Lung microvascular endothelial cell (primary cell): ENCODE measurements at places on chromosomes 1 and 21. TPM values are rescaled to one million over a fixed set of nuclear protein-coding genes. Genes with fewer than 3 reads are reported as not detected.
A peak's percentile ranks its signal among the peaks of the same experiment; 100 is the strongest.

GRCh38 chr1:1400576-1401456, 1.7 kb upstream of the CCNL2 start:
- peak; percentile 32 for DNase-seq

GRCh38 chr21:42913476-42913875, 12.0 kb downstream of the ERVH48-1 start:
- DNase-seq, result no peak

The EIF4G3 gene
- total RNA-seq, result 23.3 and 30.2 TPM in 2 replicates

The ZYG11A gene
- total RNA-seq, result under 0.01 TPM in 2 replicates
